ENCODE measurements at places on chromosomes 7 and 10.
A peak's percentile ranks its signal among the peaks of the same experiment; 100 is the strongest.

DNA sequence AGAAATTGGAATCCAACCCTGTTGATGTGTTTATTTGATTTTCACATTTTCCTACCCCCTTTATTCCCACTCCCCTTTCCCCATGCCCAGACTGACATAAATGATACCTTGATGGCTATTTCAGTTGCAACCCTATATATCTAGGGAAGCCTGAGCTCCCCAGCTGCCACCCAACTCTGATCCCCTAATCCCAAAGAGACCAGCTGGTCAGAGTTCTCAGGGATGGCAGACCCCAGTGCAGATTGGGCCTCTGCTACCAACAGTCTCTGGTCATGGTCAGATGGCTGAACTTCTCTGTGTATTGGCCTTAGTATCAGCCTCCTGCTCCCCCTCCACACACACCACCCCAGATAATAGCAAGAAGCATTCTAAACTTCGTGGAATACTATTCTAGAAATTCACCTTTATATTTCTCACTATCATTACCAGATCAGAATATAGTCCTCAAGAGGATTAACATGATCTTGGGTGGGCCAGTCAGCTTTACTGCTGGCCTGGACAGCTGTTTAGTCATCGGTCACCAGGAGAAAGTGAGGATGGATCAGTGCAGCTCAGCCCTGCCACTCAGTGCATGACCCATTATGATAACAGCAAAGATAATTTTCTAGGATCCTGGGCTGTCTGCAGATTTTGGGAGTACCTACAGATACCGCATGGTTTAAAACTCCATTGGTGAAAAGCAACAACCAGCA lies 24.5 kb upstream of the BTRC start:
- no peak for DNase-seq

GRCh38 chr7:1679326-1679965 lies 9.4 kb downstream of the ELFN1 start:
- DNase-seq: no peak

- no peak for DNase-seq
Observed at GRCh38 chr10:98848361-98848760, 387.3 kb downstream of the HPSE2 start.

DNA sequence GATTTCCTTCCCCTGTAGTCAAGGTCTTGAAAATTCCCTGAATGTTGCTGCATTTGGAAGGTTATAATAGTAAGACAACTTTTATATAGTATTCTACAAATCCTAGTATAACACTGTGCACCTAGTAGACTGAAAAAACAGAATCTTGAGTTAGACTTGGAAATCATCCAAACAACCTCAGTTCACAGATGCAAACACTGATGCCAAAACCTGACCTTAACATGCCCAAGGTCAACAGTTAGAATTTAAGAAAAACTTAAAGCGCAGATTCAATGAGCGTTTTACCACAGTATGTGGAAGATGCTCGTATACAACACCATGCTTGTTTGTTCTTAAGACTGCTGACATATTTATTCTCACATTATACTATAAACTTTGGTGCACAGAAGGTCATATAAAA lies 3.0 kb downstream of the PIP4K2A start:
- DNase-seq: no peak

DNA sequence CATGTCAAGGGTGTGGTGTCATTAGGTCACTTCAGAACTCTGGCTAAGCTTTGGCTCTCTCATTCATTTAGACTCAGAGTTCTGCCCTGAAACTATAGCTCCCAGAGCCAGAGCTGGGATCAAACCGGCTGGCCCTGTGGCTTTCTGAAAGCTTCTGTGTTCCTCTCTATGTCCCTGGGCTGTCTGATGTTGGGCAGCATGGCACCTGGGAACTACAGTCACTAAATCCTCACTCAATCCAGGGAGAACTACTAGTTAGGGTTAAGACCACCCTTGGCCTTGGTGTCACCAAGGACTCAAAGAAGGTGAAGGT lies 13.2 kb downstream of the ATG9B start:
- no peak for DNase-seq

GRCh38 chr10:58275908-58276307 lies 6.9 kb downstream of the CISD1 start:
- no peak for DNase-seq

DNA sequence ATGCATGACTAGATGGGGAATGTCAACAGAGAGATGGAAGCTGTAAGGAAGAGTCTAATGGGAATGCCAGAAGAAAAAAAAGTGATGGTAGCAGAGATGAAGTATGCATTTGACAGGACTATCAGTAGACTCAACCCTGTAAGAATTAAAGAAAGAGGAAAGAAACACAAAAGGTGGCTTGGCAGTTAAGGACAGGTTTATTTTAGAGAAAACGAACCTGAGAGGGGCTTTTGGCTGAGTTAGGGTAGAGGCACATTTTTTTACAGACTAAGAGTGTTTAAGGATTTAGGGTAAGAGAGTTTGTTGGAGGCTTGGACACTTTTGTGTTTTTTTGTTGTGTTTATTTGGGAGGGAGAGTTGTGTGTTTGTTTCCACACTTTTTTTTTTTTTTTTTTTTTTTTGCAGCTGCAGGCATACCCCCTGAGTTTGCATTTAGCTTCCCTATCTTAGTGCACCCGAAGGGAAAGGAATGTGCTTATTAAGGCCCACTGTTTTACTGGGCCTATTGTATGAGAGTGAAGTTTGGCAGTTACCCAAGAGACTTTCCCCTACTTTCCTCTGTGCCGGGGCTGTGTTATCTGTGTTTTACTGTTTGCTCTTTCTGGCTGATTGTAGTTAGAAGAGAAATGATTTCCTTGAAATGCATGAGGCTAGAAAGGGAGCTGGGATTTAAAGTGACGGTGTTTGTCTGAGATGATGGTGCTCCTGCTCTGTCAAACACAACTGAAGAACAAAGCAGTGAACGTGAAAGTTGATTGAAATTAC lies 32.0 kb downstream of the NPVF start:
- no peak for DNase-seq

DNA sequence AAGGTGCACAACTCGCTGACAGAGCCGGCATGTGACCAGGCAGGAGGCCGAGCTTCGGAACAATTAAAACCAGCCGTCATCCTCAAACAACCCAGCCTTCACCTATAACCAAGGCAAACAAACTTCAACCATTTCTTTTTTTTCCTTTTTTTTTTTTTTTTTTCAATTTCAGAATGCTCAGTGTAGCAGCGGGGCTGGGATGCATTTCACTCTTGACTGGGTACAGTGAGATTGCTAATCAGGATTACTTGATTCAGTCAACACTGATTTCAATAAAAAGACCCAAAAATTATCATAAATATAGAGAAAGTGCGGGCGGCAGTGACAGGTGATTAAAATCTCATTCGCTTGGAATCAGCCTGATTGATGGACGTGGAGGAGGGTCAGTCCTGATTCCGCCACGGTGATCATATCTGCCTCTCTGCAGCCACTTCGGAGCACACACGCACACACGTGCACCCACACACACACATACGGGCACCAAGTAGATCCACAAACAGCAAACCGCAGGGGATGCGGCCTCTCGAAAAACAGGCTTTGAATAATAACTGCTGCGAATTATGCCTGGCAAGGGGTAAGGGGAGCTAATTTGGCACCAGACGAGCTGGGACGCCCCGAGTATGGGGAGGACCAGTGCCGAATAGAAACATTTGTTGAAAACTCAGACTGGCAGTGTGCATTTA lies 31.2 kb downstream of the EBF3 start:
- no peak for DNase-seq

DNA sequence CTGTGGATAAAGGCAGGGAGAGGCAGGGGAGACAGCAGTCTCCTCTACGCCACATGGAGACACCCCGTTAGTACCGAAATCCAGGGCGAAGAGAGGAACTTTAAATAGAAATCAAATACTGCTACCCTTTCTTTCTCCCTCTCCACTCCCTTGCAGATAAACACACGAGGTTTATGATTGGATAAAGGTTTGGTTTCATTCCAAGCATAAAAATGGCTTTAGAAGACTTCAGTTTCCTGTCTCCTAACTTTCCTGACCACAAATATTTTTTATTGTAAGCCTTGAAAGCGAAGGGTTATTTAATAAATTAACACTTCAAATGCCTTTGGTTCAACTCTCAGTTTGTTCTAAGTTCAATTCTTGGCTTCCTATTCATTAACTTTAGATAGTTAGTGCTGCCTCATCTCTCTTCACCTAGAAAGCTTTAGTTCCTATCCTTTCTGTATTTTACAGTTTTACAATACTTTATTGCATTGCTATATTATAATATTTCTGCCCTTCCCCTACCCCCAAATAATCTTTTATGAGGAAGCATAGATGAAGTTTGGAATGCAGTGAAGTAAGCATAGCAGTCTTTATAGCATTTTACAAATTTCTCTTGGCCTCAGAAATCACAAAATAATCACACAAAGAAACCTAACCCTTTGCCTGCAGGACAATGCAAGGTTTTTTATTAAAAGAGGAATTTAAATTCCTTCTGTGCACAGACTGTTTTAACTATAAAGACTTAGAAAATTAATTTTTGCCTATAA lies 31.5 kb upstream of the ARID5B start:
- DNase-seq: no peak

GRCh38 chr7:94258418-94259300 lies 136.0 kb upstream of the COL1A2 start:
- DNase-seq: no peak

- no peak for DNase-seq
Observed at GRCh38 chr10:102804382-102805055, 32.7 kb downstream of the CYP17A1 start.

GRCh38 chr7:44291733-44292419 lies 33.5 kb downstream of the CAMK2B start:
- no peak for DNase-seq

- no peak for DNase-seq
Observed at GRCh38 chr10:103442031-103442461, 10.1 kb downstream of the CALHM2 start.

DNA sequence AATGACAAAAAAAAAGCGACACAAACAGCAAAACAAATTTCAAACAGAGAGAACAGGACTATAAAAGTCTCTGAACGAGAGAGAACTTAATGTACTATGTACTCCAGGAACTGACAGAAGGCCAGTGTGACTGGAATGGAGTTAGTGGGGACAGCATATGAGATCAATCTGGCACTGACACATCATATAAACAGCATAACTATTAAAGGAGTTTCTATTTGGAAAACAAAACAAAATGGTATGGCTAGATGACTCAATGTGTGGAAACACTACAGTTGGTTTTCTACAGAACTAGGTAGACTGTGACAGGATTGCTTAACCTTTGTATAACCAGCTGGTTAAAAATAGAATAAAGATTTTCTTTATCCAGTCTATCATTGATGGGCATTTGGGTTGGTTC lies 232.9 kb upstream of the KAT6B start:
- no peak for DNase-seq

GRCh38 chr10:4450981-4451908 lies 374.8 kb upstream of the AKR1E2 start:
- DNase-seq: no peak

DNA sequence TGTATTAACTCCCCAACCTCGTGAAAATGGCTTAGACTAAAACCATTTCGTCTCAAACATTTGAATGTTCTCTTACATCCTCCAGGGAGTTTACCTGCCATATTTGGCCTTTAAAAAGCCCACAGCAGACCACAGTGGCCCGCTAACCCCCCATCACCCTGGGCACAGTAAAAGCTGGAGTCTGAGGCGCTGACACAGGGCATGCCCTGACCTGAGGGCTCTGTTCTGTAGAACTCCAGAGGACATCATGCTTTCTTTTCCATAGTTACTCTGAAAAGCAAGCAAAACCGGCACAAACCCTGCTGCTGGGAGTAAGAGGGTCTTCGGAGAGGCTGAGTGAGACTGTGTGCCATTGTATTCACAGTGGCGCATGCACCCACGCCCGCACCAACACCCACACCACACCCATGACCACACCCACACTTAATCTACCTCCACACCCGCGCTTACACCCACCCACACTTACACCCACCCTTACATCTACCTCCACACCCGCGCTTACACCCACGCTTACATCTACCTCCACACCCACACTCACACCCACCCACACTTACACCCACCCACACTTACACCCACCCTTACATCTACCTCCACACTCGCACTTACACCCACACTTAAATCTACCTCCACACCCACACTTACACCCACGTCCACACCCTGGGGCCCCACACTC lies 32.1 kb downstream of the LRRC27 start:
- DNase-seq: peak; percentile 51

DNA sequence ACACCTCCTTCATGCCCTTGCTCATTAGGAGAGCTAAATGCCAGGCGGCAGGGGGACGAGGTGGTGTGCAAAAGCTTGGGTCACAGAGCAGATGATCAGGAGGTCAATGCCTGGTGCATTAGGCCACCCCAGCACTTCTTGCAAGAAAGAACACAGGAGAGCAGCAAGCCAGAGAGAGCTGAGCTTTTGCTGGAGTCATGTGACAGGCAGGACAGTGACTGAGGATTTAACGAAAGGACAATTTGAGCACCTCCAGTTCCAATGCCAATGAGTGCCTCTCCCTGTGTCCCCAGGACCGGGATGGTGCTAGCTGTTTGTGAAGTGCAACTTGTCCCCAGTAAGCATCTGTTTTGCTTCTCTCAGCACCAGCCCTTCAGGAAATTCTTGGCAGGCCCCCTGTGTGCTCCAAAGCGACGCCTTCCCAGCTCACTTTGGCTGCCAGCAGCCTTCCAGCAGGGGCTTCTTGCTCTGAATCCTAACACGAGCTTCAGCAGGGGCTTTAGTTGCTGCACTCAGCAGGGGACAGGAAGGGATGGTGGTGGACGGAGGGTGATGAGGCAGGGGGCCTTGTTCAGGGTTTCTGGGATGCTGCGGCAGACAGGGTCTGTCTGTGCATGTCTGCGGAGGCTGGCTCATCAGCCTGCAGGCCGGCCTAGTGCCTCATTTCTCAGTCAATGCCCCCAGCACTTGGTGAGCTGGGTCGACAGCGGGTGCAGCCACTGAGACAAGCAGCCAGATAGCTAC lies 368.1 kb downstream of the RPS24 start:
- no peak for DNase-seq

GRCh38 chr7:4774658-4775249 lies 669 bp upstream of the AP5Z1 start:
- DNase-seq: no peak

GRCh38 chr7:4277936-4278335 lies 404.2 kb upstream of the FOXK1 start:
- no peak for DNase-seq

- DNase-seq: peak; percentile 24
Observed at GRCh38 chr7:16431646-16432424, 10.5 kb upstream of the CRPPA start.

GRCh38 chr10:74813381-74814259 lies 12.8 kb upstream of the KAT6B start:
- no peak for DNase-seq
